GM23248 (cell line): ENCODE measurements at places on chromosomes 2 and 18.

GRCh38 chr2:1480671-1481076, 67.4 kb downstream of the TPO start:
- no peak for DNase-seq

- no peak for DNase-seq
These were observed 34.8 kb downstream of the RIT2 start for GRCh38 chr18:43080671-43081070.

DNA sequence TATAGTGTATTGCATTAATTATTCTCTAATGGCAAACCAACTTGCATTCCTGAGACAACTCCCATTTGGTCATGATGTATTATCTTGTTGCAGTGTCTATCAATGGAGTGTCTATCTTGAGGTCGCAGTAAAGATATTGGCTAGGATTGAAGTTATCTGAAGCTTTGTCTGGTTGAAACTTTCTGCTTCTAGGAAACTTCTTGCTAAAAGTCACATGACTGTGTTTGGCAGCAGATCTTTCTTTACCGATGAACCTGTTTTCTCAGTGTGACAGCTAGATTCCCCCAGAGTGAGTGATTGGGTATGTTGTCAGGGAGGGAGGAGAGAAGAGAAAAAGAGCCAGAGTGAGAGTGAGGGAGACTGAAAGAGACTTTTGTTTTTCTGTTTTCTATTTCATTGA, 119.6 kb downstream of the QPCT start:
- DNase-seq, result no peak

DNA sequence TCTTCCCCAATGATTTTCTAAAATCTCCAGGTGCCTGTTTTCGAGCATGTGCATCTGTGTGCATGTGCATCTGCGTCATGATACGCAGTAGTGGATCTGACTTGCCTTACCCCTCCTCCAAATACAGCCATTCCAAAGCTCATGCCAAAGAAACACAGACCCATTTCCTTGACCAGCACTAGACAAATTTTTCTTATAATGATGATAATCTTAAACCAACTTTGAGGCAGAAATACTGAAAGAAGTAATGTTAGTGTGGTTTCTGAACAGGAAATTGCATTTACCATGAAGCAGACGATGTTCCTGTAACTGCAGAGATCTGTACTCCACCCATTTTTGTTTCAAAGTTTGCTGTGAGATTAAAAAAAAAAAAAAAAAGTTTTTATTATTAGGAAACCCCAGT, 25.6 kb downstream of the CYTIP start:
- no peak for DNase-seq

DNA sequence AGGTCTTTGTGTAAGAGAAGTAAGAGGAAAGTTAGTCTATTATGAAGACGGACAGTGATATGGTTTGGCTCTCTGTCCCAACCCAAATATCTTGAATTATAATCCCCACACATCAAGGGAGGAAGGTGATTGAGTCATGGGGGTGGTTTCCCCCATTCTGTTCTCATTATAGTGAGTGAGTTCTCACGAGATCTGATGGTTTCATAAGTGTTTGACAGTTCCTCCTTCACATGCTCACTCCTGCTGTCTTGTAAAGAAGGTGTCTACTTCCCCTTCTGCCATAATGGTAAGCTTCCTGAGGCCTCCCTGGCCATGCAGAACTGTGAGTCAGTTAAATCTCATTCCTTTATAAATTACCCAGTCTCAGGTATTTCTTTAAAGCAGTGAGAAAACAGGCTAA, 67.6 kb downstream of the NEURL3 start:
- DNase-seq, result no peak

DNA sequence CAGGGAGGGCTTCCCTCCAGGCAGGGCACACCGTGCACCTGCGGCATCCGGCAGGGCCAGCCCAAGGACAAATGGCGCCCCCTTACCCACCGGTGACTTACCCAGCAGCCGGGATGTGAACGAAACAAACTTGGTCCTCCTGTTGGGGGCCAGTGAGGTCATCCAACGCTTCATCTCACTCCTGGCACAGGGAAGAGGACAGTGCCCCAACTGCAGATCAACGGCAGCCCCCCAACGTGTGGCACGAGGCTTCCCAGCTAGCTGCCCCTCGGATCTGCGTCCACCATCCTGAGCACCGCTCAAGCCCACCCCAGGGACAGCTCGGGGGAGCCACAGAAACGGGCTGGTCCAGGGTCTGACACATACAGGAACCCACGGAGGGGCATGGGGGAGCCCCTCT, 12.0 kb downstream of the SNORC start:
- no peak for DNase-seq

DNA sequence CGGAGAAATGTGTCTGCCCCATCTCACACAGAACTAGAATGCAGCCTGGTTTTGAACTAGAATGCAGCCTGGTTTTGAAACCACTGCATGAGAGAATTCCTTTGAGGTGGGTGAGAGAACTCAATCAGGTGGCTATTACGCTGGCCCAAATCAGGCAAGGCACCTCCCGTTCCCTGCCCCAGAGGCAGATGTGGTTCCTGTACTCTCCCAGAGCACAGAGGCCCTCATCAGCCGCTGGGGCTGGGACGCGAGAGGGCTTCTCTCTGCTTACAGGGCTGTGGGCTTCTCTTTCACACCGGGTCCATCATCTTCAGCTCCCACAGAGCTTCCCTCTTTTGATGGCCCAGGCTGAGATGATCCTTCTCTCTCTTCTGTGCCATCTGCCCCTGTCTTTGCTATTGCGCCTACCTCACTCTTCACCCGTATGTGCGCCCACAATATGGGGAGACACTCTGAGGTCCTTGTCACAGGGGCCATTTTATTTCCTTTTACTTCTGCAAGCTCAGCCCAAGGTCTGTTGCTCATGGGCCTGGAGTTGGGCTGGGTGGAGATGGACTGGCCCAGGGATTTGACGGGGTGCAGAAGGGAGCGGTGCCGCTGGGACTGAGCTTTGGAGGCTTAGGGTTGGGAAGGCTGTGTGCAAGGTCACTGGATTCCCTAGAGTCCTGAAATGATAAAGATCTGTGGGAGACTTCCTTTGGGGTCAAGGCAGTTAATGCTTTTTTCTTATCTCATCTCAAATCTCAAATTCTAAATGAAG, 84.4 kb upstream of the HS6ST1 start:
- no peak for DNase-seq

GRCh38 chr18:51169731-51170130, 27.8 kb downstream of the MEX3C start:
- DNase-seq, result no peak

GRCh38 chr2:121002597-121002996, 266.9 kb downstream of the GLI2 start:
- no peak for DNase-seq

GRCh38 chr2:29983308-29983707, 61.9 kb upstream of the ALK start:
- DNase-seq, result no peak

DNA sequence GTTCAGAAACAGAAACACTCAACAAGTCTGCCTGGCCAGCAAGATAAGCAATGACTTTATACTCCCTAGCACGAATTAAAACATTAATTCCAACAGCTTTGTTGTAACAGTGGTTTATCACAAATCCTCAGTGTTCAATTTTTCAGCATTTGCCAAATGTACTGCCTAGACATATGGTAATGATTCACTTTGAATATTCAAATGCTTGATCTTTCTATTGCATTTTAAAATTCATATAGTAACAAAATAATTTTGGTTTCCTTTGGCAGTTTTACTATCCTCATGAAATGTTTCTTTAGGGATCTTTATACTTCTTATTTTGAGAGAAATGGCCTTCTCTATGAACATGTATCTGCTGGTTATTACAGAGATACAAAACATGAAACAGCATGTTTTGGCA, 851.8 kb upstream of the NXPH2 start:
- DNase-seq, result no peak

- DNase-seq, result peak; percentile 72
These were observed 8.2 kb downstream of the DLX2 start for GRCh38 chr2:172094294-172095145.

GRCh38 chr2:23390152-23390551, 5.2 kb downstream of the KLHL29 start:
- no peak for DNase-seq

- peak; percentile 90 for DNase-seq
These were observed 119.9 kb downstream of the ETAA1 start for GRCh38 chr2:67516899-67517530.

DNA sequence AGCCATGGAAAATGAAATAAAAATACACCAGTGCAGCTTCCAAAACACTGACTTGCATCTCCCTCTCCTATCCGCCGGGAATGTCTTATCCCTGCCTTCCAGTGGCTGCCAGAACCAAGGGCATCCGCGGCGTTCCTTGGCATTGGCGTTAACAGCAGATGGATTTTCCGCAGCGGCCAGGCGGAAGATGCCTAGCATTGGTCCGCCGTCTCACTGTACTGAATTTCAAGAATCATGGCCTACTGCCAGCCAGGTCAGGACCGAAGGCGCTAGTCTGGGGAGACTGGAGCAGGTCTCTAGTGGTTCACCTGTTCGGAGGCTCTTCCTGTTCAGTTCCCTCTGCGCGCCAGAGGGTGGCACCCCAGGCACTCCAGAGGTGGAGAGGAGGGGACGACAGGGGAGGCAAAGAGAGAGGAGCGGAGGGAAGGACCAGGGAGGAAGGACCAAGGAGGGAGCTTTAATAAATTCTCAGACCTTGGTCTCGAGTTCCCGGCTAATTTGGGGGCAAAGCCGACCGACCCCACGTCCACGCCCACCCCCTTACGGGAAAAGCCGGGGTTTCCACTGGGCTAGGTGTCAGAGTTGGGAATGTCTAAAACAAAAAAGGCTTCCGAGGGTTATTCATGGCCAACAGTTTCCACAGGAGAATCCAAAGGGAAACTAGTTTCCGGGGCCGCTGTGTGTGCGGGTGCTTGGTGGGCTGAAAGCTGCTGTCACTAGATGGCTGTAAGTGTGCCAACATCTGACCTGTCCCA, 3.7 kb upstream of the BCL2L11 start:
- peak; percentile 81 for DNase-seq

GRCh38 chr2:205776139-205776538, 93.8 kb downstream of the NRP2 start:
- DNase-seq, result peak; percentile 34

DNA sequence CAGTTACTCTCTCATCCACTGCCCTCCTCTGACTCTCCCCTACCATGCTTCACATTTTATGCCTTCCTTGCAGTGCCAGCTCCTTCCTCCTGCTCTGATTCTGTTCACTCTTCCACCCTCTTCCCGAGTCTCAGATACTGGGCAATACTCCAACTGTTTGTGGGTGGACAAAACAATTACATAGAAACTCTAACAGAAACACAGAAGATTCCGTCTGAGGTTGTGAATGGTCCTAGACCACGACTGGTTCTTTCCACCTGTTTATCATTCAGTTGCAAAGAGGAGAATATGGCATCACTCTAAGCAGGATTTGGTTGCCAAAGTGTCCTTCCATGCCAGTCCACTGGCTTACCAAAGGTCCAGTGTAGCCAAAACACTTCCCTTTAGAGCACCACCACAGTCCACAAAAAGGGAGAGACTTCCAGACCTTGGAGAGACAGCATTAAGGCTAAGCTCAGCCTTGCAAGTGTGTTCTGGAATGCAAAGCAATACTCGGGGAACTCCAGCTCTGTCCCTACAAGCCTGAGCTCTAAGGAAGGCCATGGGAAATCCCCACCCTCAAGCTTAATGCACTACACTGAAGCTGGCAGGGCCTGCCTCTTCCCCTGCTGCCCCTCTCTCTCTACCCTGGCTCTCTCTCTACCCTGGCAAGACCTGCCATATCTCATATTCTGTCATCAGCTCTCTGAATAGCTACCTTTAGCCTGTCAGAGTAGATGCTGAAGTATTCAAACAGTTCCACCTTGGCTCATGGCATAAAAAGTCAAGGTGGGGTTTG, 33.6 kb upstream of the RND3 start:
- DNase-seq, result peak; percentile 72

DNA sequence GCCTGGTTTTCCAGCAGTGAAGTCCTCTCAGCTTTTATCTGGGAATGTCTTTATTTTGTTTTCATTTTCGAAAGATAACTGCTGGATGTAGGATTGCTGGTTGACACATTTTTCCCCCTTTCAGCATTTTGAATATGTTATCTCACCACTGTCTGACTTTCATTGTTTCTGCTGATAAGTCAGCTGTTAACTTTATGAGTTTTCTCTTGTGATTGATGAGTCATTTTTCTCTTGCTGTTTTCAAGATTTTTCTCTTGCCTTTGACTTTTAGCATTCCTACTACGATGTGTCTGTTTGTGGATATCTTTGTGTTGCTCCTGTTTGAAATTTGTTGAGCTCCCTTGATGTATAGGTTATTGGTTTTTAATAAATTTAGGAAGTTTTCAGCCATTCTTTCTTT, 85.5 kb downstream of the AGPS start:
- peak; percentile 14 for DNase-seq

DNA sequence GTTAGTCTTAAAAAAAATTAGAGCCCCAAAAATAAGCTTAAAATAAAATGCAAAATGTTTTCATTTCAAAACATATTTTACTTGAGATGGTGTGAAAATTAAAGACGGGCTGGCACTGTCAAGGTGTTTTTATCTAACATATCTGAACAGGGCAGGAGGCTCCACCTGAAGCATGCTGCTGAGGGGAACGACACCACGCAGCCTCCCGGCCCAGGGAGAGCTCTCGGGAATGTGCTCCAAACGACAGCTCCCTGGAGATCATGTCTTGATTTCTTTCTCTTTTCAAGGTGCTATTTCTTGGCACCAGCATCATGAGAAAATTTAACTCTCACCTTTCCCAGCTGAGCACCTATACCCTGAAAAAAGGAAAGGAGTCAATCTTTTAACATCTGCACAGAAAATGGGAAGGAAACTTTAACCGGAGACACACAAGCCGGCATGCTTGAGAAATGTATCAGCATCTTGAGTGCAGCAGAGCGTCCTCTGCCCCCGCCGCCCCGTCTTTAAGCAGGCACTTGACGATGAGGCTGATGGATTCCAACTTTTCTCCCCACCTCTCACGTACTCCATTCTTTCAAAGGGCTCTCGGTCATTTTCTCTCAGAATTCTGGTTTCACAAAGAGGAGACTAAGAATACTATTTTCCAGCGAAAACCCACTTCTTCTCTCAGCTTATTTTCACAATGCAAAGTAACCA, 56.6 kb downstream of the EIPR1 start:
- DNase-seq, result no peak

GRCh38 chr2:240296104-240296406, 139.4 kb upstream of the GPC1 start:
- DNase-seq, result no peak
